Stimulated activated CD4-positive, alpha-beta T cell treated with anti-CD3 and anti-CD28 coated beads, Interleukin-1b, Interleukin-23, amount 100 ng/mL, for 1 hour (primary cell): ENCODE measurements at places on chromosomes 11 and 22.

GRCh38 chr11:72521664-72522063, 87.3 kb upstream of the CLPB start:
- no peak for DNase-seq

- DNase-seq: no peak
These were observed 34.5 kb upstream of the SEZ6L start for GRCh38 chr22:26134654-26135330.

DNA sequence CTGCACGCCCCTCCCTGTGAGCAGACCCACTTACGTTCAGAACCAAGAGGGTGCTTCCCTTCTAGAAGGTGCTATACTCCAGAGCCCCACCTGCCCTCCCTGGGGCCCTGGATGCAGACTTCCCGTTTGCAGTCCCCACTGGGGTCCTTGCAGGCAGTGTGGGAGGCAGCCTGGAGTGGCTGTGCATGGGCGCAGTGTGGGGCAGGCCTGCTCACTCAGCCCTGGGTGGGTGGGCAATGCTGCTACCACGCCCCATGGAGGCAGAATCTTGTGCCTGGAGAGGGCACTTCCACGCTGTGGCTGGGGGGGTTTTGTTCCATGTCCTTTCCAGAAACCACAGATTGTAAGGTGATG, 116.2 kb downstream of the KCNQ1OT1 start:
- no peak for DNase-seq

GRCh38 chr11:59787816-59788215, 22.8 kb downstream of the MRPL16 start:
- DNase-seq: no peak

GRCh38 chr22:17152340-17152739, 6.7 kb downstream of the HDHD5 start:
- DNase-seq: no peak

- DNase-seq: no peak
These were observed 46.6 kb upstream of the TENM4 start for GRCh38 chr11:79487412-79487811.

DNA sequence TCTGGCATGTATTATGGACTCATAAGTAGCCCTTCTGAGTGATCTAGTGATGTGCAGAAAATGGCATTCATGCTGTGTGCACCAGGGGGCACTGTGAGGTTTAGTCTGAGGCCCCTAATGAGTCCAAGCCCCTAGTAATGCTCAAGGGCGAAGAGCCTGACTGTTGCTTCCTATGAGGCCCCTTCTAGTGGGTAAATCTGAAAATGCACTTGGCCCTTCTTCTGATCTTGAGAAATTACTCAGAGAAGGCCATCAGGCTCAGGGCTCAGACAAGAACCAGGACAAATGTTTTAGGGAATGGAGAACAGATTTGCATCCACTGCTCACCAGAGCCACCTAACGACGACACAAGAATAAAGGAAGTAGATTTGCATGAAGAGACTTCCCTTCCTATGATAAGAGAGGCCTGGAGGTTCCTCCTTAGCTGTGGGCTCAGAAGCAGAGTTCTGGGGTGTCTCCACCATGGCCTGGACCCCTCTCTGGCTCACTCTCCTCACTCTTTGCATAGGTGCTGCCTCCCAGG, 75.8 kb downstream of the GGTLC2 start:
- no peak for DNase-seq

DNA sequence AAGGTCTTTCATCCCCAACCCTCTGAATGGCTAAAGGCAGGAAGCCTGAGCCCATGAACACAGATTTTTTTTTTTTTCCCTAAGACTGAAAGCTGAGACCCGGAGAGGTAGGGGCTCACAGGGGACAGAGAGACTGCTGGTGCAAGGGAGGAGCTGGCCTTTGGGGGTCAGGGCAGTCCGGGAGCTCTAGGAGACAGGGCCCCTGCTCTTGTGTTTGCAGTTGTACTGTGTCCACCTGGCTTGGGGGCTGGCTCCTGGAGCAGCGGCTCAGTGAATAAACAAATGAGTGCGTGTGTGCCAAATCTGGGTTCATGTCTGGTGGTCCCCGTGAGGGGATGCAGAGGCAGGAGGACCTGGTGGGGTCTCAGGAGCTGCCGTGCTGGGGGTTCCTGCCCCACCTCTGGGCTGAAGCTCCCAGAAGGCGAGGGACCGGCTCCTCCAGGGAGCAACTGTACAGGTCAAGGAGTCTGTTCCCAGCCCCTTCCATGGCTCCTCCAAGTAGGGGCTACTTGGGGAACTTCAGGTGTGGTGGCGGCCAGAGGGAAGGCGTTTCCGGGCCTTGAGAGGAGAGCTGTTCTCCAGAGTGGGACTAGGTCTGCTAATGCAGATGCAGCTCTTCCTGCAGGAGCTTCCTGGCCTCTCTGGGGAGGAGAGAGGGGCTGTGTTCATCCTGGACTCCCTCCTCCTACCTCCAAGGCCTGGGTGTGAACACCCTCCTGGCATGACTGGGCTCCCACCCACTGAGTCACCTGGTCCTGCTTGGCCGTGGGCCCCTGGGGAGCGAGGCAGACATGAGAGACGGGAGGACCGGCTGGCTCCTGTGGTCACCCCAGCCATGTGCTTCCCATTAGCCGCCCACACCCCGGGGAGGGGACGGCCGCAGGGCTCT, 57.6 kb downstream of the FBXO7 start:
- no peak for DNase-seq

GRCh38 chr11:96045622-96046456, 121.9 kb upstream of the MTMR2 start:
- no peak for DNase-seq

GRCh38 chr11:297586-298405, 1.5 kb downstream of the IFITM5 start:
- DNase-seq: no peak
